ENCODE measurements at places on chromosomes 1 and 21.

- DNase-seq, result no peak
Measured at GRCh38 chr1:147539122-147539575, 2.2 kb upstream of the BCL9 start.

DNA sequence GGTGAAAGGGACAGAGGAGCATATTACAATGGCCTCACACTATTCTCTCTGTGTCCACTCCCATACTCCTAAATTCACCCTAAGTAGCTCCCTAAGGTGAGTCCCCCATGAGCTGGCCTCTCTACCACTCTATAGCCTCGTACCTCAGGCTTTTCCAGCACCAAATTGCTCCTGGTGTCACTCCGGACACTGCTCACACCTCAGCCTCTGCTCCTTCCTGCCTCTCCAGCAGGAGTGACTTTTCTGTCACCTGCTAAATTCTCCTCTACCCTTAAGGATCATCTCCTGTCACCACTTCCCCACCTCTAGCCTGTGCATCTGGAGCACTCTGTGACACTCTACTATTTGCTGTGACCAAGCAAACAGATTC, 65.8 kb upstream of the CAMK1G start:
- DNase-seq, result no peak

DNA sequence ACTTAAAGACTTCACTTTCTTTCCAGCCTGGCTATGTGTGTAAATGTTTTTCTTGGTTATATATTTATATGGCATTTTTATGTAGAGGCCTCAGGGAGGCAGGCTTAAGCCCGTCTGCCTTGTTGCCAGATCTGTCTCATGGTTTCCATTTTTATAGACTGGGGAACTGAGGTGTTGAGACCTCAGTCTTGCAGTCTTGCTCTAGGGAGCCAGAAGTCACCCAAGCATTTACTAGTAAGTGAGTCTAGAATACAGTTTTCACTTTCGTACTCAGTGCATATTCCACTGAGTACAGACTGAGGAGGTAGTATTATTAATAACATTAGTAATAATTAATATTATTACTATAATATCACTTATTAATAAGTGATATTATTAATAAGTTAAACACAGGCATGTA, 161.4 kb downstream of the UCK2 start:
- no peak for DNase-seq

DNA sequence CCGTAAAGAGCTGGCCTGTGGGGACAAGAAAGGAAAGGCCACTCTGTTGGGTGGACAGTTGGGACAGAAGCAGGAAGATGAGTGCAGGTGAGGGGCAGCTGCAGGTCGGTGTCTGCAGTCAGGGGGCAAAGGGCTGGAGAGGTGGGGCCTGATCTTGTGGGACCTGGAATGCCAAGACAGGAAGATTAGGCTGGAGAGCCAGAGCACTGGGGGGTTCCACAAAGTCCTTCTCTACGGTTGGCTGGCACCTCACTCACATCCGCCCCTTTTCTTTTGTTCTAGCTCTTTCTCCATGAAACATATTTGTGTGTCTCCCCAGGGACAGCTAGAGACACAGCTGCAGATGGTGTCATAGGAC, 404.1 kb downstream of the PTPRU start:
- no peak for DNase-seq

DNA sequence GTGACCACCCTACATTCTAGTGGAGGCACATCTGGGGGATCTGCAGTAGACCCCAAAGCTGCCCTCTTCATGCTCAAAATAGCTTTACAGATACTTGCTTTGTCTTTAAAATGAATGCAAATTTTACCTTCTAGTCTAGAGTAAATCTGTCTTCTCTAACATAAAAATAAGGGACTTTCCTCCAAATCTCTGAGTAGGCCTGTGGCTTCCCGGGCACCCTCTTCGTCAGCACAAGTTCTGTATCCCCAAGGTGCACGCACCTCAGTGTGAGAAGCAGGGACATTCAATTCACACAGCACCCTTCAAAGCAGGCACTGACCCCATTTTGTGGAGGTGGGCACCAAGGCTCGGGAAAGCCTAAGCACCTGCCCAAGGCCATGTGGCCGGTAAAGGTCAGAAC, 19.0 kb downstream of the MEF2D start:
- no peak for DNase-seq

- DNase-seq, result no peak
Measured at GRCh38 chr1:71053758-71054157, 6.1 kb upstream of the PTGER3 start.

DNA sequence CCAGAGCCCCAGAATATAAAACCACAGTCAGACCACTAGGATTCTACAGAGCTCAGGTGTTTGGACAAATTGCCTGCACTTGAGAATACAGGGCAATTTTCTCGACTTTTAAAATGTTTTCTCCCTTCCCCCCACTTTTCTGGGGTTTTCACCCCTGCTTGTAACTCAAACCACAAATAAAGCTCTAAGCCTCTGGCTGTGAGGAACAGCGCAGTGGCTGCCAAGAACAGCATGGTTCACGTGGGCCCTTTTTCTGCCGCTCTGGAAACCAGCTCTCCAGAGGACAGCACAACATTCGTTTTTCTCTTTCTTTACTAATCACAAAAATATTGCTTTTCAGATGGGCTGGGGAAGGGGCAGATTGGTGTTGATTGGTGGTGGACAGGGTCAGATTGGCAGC, 102.2 kb upstream of the JUN start:
- peak; percentile 12 for DNase-seq

- no peak for DNase-seq
Measured at GRCh38 chr1:18013216-18013615, 94.4 kb upstream of the IGSF21 start.

Data from C1 segment of cervical spinal cord (tissue), 14 donors.